HS-5 (cell line): ENCODE measurements at places on chromosomes 2 and 18.
A peak's percentile ranks its signal among the peaks of the same experiment; 100 is the strongest.

- DNase-seq = no peak
Measured at GRCh38 chr2:17540813-17541530, 476 bp downstream of the VSNL1 start.

DNA sequence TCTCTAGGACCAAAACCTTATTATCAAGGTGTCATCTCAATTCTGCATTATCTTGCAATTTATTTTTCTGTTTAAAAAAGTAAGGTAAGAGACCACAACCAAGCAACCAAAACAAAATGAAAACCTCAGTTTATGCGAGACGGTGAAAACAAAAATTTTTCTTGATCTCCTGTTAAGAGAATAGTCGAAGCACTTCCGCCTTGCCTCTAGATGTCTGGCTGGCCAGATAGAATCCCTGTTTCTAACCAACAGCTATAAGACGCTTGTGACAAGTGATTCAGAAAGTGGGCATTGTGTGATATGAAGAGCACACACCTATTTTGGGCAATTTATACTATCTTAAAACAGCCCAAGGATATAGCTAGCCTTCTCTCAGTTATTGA, 51.2 kb downstream of the MGAT5 start:
- DNase-seq = no peak

DNA sequence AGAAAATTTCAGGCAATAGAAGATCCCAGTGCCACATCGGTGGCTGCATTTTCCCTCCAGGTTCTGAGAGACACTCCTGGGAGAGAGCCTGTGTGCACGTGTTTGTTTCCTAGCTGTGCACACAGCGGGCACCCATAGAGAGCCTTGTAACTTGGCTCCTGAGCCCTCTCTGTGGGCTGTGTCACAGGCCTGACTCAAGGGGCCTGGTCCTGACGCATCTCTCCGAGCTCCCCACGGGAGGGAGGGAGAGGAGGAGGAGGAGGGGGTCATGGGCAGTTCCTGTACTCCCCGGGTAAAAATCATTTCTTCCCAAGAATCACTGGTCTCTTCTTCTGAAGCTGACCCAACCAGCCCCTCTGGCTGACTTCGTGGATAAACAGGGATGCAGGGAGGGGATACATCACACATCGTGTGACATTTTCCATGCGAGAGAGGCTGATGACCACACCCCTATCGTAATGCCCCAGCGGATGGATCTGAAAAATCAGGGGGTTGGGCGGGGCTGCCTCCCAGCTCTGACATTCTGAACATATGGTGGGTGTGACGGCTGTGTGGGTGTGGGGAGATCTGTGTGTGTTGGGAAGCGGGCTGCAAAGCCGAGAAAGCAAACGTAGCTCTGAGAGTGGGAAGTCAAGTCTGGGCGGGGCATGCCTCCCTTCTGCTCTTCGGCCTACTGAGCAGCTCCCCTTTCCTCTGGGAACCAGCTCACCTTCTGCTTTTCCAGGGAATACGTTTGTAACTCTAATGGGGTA, 308.3 kb upstream of the HS6ST1 start:
- DNase-seq = no peak

DNA sequence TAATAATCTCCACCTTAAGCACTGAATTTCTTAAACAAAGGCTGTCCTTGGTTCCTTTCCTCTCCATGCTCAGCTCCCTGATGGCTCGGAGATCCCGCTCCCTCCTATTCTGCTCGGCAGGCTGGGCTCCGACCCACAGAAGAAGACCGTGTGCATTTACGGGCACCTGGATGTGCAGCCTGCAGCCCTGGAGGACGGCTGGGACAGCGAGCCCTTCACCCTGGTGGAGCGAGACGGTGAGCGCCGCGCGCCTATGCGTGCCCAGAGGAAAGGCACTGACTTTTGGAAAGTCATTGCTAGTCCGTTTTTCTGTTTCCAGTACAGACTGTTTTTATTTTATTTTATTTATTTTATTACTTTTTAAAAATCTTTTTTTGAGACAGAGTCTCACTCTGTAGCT, 9.6 kb downstream of the CNDP2 start:
- DNase-seq = no peak

GRCh38 chr2:47528455-47528854, 125.5 kb downstream of the MSH2 start:
- no peak for DNase-seq

DNA sequence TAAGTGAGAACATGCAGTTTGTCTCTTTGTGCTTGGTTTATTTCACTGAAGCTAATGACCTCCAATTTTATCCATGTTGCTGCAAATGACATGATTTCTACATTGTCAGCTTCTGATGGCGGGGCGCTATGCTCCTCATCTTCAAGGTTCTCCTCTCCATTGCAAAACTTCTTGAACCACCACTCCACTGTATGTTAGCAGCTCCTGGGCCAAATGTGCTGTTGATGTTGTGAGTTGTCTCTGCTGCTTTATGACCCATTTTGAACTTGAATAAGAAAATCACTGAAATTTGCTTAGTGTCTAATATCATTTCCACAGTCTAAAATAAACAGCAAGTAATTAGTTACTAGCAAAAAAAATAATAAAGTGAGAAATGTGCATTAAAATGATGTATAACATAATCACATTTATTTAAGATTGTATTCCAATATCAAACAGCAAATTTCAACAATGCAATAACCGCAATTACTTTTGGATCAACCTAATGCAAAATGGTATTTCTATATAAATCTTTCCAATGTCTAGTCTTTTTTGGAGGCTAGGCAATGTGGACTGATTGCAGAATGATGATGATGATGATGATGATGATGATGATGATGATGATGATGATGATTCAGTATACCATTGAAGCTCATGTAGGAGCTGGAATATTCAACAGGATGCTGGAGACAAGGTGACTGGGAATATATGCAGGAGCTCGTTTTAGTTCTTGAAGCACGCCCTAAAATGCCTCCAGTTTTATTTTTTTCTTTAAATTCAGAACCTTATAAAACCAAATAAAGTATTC, 304.9 kb upstream of the KYNU start:
- DNase-seq = no peak

GRCh38 chr2:163493359-163494298, 242.2 kb downstream of the FIGN start:
- DNase-seq = no peak

- no peak for DNase-seq
Measured at GRCh38 chr18:26482569-26482968, 65.8 kb downstream of the KCTD1 start.

- no peak for DNase-seq
Measured at GRCh38 chr2:53473775-53474311, 293.8 kb upstream of the CHAC2 start.

GRCh38 chr2:37858400-37858711, 66.7 kb upstream of the RMDN2 start:
- no peak for DNase-seq

GRCh38 chr2:193584522-193584938, 1389.8 kb upstream of the TMEFF2 start:
- DNase-seq = peak; percentile 26

DNA sequence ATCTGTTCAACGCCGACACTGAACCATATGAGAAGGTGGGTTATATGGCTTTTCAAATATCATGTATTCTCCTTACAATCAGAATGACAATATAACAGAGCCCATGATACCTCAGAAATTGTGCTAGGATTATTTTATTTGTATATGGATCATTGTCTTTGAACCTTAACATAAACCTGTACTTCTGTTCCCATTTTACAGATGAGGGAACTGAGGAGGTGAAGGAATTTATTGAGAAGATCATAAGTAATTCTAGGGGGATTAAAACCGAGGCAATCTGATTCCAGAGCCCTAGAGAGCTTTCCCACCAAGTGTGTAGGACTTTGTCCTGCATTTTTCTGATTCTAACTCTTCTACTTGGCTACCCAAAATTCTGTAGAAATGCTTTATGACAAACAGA, 279.8 kb upstream of the FANCL start:
- no peak for DNase-seq

- DNase-seq = no peak
Measured at GRCh38 chr18:7048081-7048480, 69.5 kb downstream of the LAMA1 start.

DNA sequence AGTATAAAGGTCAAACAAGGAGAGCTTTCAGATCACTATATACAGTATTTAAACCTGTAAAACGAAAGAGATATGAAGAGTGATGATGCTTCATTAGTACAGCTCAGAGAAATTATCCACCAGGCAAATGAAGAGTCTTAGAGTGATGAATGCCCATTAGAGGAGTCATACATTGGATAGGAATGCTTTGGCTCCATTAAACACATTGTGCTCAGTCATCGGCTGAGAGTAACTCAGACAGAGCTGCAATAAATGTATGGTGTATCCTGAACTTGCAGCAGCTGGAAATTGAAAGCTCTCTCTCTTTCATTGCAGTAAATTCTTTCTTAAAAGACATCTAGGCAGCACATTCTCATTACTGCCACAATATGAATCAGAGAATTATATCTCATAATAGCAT, 340.8 kb upstream of the SPHKAP start:
- DNase-seq = no peak

GRCh38 chr2:194260185-194260584, 1396.8 kb upstream of the SLC39A10 start:
- DNase-seq = no peak

DNA sequence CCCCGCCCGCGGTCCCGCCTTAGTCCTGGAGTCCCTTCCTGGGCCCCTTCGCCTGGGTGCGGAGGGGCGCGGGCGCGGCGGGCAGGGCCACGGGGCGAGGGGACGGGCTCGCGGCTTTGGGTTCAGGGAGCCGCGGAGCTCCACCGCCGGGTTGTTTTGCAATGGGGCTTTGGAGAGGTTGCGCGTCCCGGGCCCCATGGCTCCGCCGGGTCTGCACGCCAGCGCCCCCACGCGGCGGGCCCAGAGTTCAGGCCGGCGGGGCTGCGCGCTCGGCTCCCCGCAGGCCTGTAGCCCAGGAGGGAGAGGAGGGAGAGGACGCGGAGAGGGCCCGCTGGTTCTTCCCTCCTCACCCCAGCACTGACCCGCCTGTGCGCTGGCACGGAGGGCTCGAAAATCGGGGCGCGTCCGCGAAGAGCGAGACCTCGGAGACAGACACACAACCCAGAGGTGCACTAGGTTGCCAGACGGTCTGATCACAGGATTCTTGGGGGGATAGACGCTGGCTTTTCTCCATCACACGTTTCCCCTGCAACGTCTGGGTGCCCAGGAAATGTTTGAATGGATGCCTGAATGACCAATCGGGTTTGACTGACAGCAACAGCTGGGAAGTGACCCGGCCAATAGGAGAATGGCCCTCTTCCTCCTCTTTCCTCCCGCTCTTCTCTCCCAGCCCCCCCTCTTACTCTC, 4.9 kb upstream of the SIX2 start:
- peak; percentile 64 for DNase-seq

GRCh38 chr2:23695214-23695889, 231.6 kb downstream of the ATAD2B start:
- no peak for DNase-seq

GRCh38 chr2:218743068-218743467, 32.4 kb downstream of the TTLL4 start:
- DNase-seq = no peak

GRCh38 chr2:233445152-233445830, 91.0 kb downstream of the DGKD start:
- no peak for DNase-seq

DNA sequence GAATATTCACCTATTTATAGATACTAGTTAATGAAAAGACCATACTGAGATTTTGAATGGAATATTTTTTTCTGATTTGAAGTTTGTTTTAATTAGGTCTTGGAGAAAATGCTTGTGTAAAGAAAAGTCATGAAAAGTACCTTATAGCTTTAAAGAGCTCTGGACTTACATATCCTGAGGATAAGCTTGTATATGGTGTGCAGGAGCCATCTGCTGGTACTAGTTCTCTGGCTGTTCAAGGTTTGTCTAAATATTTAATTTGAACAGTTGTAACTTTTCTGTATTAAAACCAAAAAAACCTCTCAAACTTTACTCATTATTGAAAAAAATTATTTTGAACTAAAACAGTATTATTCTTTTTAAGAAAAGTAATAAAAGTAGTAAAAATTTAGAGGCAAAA, 50.1 kb downstream of the UBR3 start:
- no peak for DNase-seq

DNA sequence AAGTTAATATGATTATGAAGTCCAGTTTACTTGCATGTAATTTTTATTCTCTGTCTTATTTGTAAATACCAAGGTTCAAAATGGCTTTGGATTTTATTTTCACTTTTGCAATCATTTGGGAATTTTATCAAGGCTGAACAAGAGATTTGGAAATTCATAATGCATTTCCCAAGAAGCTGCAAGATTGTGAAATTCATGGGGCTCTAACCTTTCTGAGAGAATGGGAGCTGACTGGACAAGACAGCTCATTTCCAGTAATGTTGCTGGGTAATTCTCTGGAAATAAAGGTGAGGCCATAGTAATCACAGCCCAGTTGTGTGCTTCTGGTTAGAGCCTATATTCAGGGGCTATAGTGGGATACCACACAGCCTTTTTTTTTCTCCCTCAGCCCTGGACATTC, 21.5 kb upstream of the NABP1 start:
- DNase-seq = peak; percentile 93

DNA sequence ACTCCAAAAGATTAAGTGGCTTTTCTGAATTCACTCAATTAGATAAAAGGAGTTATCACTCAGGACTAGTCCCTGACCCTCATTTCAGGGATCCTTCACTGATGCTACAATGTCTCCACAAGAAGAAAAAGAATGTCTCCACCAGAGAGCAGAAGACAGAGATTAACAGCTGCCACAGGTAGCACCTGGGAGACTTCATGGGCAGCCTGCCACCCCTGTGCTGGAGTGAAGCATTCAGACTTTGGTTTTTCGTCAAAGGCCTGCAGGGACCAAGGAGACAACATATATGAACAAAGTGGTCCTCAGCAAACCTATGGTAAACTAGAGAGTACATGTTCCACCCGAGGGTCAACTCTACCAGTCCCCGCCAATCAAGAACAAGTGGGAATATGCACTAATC, 197.0 kb upstream of the ACVR2A start:
- no peak for DNase-seq

GRCh38 chr18:74514860-74515495, 18.8 kb downstream of the CNDP2 start:
- DNase-seq = no peak

GRCh38 chr2:106039634-106040315, 154.3 kb downstream of the UXS1 start:
- no peak for DNase-seq

DNA sequence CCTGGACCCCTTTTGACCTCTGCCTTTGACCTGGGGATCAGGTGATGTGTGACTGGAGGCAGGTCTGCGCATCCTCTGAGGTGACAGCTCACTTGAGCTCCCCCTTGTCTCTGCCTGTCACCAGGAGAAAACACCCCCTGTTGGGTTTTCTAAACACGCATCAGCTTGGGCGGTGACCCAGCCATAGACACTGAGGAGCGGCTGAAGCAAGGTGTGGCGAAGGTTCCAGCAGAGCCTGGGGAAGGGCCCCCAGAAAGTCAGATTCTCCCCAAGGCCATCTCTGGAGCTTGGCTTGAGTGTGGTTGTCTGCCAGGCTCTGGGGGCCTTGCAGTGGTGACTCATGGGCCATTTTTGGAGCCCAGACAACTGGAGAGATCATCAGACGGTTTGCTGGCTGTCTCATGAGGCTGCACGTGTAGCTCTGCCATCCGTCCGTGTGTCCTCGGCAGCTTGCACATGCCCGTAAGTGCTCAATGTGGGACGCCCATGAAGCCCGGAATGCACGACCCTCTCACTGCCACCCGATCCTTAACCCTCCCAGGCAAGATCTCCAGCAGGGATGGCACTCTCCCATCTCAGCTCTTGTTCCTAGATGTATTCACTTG, 29.4 kb downstream of the SIX3 start:
- DNase-seq = no peak

GRCh38 chr18:70423988-70424387, 135.1 kb downstream of the SOCS6 start:
- DNase-seq = no peak
